Stromal cell of bone marrow (primary cell): ENCODE measurements at places on chromosomes 2 and 18.

- no peak for DNase-seq
Observed at GRCh38 chr2:156512451-156512850, 76.3 kb downstream of the GPD2 start.

DNA sequence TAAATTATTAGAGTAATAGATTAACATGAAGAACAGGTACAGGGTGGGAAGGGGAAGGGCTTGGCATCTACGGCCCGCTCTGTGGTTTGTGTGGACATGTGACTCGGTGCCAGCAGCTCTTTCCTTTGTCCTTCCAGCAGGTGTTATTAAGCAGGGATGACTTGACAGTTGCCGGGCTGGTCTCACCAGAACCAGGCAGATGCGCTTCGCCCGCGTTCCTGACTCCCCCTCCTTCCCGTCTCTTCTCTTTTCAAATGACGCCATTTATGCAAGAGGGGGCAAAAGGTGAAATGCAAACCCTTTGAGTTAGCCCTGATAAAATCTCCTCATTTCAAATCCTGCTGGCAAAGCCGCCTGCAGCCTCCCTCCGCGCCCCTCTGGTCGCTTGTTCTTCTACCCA is 38.9 kb upstream of the MGAT4A start:
- DNase-seq = no peak

GRCh38 chr2:41668529-41668928 is 379.3 kb upstream of the PKDCC start:
- DNase-seq = no peak

- DNase-seq = no peak
Observed at GRCh38 chr2:32743480-32744236, 115.8 kb downstream of the TTC27 start.

DNA sequence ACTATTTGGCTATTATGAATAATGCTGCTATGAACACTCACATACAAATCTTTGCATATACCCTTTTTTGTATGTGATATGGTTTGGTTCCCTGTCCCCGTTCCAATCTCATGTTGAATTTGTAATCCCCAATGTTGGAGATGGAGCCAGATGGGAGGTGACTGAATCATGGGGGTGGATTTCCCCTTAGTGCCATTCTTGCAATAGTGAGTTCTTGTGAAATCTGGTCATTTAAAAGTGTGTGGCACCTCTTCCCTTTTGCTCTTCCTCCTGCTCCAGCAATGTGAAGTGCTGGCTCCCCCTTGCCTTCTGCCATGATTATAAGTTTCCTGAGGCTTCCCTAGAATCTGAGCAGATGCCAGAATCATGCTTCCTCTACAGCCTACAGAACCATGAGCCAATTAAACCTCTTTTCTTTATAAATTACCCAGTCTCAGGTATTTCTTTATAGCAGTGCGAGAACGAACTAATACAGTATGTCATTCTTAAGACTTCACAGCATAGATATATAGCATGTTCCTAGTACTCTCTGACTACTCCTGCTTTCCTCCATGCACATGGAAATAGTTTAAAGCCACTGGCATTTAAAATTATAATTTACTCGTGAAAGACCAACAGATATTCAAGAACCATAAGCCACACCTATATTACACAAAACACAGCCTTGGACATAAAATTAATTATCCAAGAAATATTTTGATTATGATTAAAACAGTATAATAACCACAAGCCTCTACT is 75.2 kb downstream of the COBLL1 start:
- no peak for DNase-seq

DNA sequence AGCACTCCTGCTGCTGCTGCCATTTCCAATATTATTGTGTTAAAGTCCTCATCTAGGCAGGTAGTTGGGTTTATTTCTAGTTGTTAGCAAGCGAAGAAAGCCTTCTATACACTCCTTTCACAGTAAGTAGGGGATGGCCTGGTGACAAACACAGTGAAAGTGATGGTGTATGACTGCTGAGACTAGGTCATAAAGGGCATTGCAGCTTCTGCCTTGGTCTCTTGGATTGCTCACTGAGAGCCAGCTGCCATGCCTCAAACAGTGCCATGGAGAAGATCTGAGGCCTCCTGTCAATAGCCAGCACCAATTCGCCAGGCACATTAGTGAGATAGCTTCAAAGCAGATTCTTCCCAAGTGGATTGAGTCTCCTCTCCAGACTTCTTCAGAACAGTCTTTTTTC is 27.6 kb upstream of the MSTN start:
- no peak for DNase-seq

DNA sequence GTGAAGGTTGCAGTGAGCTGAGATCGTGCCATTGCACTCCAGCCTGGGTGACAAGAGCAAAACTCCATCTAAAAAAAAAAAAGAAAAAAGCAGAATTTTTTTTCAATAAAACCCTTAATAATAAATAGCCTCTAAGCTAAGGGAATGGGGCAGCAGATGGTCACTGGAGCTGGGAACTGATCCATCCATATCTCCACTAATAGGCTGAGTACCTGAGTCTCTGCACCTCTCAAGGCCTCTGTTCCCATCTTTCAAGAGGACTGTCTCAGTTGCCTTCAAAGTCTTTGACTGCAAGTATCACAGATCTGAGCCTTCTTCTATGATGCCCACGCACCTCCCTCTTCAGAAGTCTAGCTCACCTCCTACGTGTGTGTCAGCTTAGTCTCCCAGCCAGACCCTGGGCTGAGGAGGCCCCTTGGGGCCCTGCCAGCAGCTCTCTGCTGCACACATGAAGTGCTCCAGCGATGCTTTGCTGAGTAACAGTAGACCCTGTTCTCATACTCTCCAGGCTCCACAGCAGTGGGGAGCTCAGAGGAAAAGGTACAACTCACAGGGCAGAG is 32.9 kb downstream of the ST8SIA5 start:
- DNase-seq = no peak

DNA sequence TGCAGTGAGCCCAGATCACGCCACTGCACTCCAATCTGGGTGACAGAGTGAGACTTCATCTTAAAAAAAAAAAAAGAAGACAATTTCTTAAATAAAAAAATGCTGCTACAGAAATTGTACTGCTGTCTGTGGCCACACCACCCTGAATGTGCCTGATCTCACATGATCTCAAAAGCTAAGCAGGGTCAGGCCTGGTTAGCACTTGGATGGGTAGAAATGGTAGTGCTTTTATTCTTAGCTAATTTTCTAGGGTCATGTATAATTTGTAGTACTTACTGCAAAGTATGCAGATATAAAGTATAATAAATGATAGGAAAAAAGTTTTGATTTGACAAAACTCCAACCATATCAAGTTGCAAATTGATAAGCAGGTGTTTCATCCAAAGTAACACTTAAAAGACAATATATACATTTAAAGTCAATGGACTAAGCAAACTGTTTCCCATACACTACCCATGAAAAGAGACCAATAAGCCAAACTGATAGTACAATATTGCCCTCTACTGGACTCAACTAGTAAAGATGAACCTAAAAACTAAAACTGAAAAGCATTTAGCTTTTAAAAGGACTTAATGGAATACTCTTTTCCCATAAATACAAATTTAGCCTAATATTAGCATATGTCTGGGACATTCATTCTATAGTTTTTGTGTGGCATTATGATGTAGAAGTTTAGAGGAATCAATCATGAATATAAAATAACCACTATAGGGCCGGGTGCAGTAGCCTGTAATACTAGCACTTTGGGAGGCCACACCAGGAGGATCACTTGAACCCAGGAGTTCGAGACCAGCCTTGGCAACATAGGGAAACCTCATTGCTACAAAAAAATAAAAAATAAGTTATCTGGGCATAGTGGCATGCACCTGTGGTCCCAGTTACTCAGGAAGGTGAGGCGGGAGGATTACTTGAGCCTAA is 18.6 kb upstream of the PEX13 start:
- DNase-seq = peak; percentile 19

- DNase-seq = no peak
Observed at GRCh38 chr2:69453475-69454129, 16.4 kb upstream of the NFU1 start.

DNA sequence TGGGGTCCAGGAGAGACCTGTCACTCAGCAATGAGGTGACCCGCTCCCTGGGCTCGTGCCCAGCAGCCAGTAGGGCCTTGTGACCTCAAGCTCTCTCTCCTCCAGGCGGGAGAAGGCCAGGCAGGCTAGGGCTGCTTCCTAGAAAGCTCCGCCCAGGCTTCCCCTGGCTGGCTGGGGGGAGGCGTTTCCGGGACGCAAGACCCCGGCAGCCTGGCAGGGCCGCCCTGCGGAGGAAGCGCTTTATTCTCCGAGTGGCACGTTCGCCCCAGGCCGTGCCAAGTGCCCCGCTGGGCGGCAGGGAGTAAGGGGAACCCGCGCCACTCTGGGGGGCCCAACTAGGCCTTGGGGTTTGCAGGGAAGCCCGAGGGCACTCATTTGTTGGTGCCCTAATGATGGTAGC is 21.2 kb upstream of the EPAS1 start:
- DNase-seq = no peak

DNA sequence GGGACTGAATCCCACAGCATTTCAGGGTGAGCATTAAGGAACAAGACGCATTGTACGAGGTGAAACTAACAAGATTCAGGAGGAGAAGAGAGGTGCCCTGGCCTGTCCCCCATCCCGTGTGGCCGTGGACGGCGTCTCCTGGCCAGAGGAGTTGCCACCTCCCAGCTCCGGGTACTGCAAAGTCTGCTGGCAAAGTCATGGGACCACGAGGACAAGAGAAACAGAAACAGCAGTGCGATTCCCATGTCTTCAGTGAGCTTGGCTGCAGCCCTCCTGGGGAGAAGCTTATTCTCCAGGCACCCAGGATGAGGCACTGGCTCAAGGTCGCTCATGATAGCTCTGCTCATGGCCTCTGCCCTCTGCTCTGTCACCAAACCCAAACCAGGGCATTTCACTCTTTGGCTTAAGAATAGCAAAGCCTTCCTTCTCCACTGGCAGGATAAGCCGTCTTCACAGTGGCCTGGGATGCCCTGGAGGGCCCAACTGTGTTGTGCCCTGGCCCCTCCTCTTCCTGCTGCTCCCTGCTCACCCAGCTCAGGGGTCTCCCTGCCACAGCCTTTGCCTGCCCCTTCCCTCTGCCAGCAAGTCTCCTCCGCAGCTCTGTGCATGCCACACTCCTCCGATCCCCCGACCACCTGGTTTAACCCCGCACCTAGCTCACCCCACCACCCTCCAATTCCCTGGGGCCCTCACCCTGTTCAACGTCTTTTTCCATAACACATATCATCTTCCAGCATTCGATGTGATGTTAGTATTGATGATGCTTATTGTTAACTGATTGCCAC is 144.8 kb downstream of the PXDN start:
- DNase-seq = no peak

- DNase-seq = peak; percentile 99
Observed at GRCh38 chr2:218806346-218806978, 24.5 kb downstream of the CYP27A1 start.

GRCh38 chr2:224377751-224378700 is 23.9 kb downstream of the FAM124B start:
- no peak for DNase-seq

GRCh38 chr18:53458944-53459580 is 765.4 kb downstream of the MBD2 start:
- DNase-seq = no peak

GRCh38 chr2:9813312-9814128 is 29.8 kb upstream of the TAF1B start:
- DNase-seq = no peak

DNA sequence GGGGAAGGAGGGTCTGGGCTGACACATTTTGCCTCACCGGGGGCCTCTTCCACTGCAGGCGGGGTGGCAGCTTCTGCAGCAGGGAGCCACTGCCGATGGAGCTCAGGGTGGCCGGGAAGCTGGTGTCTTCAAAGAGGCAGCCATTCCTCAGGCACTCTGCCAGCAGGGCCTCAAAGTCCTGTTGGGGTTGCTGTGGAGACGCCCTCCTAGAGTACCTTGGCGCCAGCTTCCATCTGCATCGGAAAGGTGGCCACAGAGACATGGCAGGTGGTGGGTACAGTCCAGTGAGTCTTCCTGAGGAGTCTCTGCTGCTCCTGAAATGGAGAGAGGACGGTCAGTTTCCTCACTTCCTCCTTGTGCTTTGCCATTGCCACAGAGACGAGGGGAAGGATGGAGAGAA is 12.1 kb downstream of the CAPN14 start:
- DNase-seq = no peak

DNA sequence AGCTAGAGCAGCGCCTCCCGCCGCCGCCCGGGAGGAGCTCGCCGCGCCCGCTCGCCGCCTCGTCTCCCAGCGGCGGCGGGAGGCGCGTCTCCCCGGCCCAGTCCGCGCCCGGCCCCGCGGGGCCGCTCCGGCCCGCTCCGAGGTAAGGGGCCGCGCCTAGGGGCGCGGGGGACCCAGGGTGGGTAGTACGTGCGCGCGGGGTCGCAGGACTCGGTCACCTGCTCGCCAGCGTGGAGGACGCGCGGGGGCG is 259 bp downstream of the NPAS2 start:
- no peak for DNase-seq

DNA sequence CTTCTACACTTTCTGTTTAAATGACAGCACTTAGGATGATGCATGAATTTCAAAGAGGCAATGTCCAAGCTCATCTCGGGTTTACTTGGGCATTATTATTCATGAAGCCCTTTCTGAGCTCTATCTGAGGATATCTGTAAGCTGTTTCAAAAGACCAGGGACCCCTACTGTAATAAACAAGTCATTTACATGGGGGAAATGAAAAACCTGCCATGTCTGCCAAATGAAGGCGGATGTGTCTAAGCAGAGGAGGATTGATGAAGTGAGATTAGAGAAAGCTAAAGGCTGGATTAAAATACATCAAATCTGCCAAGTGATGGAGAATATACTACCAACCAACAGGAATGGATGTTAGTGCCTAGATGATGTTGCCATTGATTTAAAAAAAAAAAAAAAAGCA is 64.5 kb downstream of the SUCLG1 start:
- no peak for DNase-seq

DNA sequence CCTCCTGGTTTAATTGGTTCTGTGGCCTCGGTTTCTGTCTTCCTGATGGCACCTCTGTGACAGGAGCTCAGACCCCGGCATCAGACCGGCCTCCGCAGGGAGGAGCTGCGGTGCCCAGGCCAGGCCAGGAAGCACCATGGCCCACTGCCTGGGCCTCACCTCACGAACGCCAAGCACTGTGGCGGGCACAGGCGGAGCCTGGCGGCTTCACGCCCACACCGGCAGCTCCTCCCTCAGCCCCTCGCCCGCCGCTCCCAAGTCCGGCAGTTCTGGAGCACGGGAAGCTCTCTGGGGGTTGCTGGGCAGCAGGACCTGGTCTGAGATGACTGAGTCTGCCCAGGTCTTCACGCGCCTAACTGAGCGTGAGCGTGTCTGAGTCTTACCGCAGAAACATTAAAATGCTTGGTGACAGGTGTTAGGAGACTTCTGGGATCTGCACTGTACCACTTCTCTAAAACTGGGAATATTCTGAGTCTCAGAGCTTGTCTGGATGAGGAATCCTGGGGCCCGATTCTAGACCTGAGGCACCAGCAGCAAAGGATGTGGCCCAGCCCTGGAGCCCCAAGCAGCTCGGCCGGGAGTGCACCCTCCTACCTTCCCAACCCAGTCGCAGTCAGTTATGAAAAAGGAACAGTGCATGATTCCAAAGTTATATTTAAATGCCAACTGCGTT is 21.9 kb downstream of the RTP5 start:
- no peak for DNase-seq

- DNase-seq = no peak
Observed at GRCh38 chr2:96120091-96120720, 3.8 kb upstream of the ADRA2B start.

- DNase-seq = no peak
Observed at GRCh38 chr2:197937814-197938213, 133.4 kb downstream of the PLCL1 start.

- peak; percentile 21 for DNase-seq
Observed at GRCh38 chr2:229974266-229974665, 52.0 kb downstream of the FBXO36 start.

- no peak for DNase-seq
Observed at GRCh38 chr2:194319222-194319992, 1337.6 kb upstream of the SLC39A10 start.

GRCh38 chr18:29305516-29305915 is 1128.6 kb upstream of the CDH2 start:
- no peak for DNase-seq
